Dermis blood vessel endothelial cell (primary cell): ENCODE measurements at places on chromosomes 5 and 9. TPM values are rescaled to one million over a fixed set of nuclear protein-coding genes. Genes with fewer than 3 reads are reported as not detected.

Gene PCDHGB4
- 11.3 and 14.5 TPM in 2 replicates for total RNA-seq

Gene NOTCH1
- 157 and 319 TPM in 2 replicates for total RNA-seq

Gene GPR150
- total RNA-seq = 0.05 and 0.17 TPM in 2 replicates

Gene PCDHGA7
- 1.0 and 1.3 TPM in 2 replicates for total RNA-seq

Gene SPATA31E1
- total RNA-seq = not detected in 2 replicates

Gene ANKRD18B
- under 0.01 and 1.4 TPM in 2 replicates for total RNA-seq

Gene CD180
- total RNA-seq = 0.09 TPM in 1 of 2 replicates, not detected in the other

Gene CD74
- 2.8 and 4.8 TPM in 2 replicates for total RNA-seq

Gene ACER2
- 10.7 and 15.7 TPM in 2 replicates for total RNA-seq

Gene SNCAIP
- 35.9 and 93.1 TPM in 2 replicates for total RNA-seq
